ENCODE measurements at places on chromosomes 11 and 22. TPM values are rescaled to one million over a fixed set of nuclear protein-coding genes. Genes with fewer than 3 reads are reported as not detected.

The ELMOD1 gene
- 0.36 TPM for total RNA-seq

The C11orf16 gene
- total RNA-seq, result not detected

The LUZP2 gene
- total RNA-seq, result 0.74 TPM

The WBP2NL gene
- total RNA-seq, result 1.6 TPM

The APOL3 gene
- total RNA-seq, result 25.8 TPM

The SMCO4 gene
- total RNA-seq, result 6.7 TPM

The UPK3A gene
- not detected for total RNA-seq

The LTO1 gene
- total RNA-seq, result 35.2 TPM

The BTBD18 gene
- total RNA-seq, result not detected

The RAPSN gene
- not detected for total RNA-seq

The MS4A6E gene
- total RNA-seq, result not detected

The MS4A8 gene
- 0.49 TPM for total RNA-seq

The HYLS1 gene
- total RNA-seq, result 15.3 TPM

The NRXN2 gene
- total RNA-seq, result 3.4 TPM

The SLC5A12 gene
- total RNA-seq, result 0.09 TPM

The TRIM29 gene
- total RNA-seq, result not detected

The TRPC6 gene
- total RNA-seq, result 0.16 TPM

The KCNJ4 gene
- total RNA-seq, result not detected

The SSTR3 gene
- total RNA-seq, result not detected

The C22orf31 gene
- not detected for total RNA-seq

The MS4A6A gene
- not detected for total RNA-seq

The PRR33 gene
- not detected for total RNA-seq

The PRG2 gene
- total RNA-seq, result not detected

The KRTAP5-1 gene
- not detected for total RNA-seq

The APOL5 gene
- total RNA-seq, result not detected

The KRTAP5-8 gene
- total RNA-seq, result not detected

Data from fibroblast of the aortic adventitia (primary cell).